ENCODE measurements at places on chromosomes 7 and 10.
A peak's percentile ranks its signal among the peaks of the same experiment; 100 is the strongest.

GRCh38 chr10:33082373-33082895 is 124.4 kb upstream of the ITGB1 start:
- no peak for DNase-seq

GRCh38 chr10:390449-391100 is 255.3 kb downstream of the ZMYND11 start:
- no peak for DNase-seq

DNA sequence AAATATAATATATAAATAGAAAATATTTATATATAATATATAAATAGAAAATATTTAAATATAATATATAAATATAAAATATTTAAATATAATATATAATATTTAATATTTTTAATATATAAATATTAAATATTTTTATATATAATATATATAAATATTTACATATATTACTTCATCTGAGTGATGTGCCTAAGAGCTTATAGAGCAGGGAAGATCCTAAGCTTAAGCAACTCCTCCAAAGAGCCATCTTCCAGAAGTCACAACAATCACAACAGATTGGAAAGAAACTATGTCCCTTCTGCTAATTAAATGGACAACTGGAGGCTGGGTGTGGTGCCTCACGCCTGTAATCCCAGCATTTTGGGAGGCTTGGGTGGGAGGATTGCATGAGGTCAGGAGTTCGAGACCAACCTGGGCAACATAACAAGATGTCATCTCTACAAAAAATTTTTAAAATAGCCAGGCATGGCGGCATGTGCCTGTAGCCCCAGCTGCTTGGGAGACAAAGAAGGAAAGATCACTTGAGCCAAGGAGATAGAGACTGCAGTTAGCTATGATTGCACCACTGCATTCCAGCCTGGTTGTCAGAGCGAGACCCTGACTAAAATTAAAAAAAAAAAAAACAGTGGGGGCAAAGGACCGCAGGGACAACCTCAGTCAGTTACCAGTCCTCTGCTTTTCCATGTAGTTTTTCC is 198.7 kb downstream of the SKIDA1 start:
- DNase-seq: no peak

DNA sequence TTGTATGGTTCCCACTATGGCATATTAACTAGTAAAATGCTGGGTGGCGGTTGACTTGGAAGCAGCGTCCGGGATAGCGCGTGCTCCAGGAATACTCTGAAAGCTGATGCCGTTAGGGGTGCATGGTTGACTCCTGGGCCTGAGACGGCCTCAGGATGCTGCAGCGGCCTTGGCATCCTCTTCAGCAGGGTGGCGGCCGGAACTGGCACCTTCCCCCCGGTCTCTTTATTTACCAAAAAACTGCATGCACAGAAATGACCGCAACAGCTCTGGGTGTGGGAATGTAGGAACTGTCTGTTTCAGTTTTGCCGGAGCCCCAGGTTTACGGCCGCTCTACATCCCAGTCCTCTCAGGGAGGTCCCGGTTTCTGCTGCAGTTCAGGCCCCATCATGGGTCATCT is 28.8 kb downstream of the PFKP start:
- peak; percentile 32 for DNase-seq

DNA sequence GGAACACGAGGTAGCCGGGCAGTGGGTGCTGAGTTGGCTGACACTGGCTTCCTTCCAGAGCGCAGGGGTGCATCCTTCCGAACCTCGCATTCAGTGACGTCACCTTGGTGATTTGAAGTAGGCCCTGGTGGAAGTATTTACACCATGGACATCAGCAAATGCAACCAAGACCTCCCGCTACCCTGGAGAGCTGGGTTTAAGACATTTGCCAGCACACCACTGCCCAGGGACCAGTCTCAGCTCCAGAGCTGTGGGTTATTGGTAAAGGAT is 106.4 kb upstream of the GPR26 start:
- DNase-seq: no peak

- DNase-seq: no peak
Observed at GRCh38 chr10:71135236-71135635, 77.1 kb upstream of the UNC5B start.

- no peak for DNase-seq
Observed at GRCh38 chr10:98029149-98030092, 1.0 kb downstream of the CRTAC1 start.

DNA sequence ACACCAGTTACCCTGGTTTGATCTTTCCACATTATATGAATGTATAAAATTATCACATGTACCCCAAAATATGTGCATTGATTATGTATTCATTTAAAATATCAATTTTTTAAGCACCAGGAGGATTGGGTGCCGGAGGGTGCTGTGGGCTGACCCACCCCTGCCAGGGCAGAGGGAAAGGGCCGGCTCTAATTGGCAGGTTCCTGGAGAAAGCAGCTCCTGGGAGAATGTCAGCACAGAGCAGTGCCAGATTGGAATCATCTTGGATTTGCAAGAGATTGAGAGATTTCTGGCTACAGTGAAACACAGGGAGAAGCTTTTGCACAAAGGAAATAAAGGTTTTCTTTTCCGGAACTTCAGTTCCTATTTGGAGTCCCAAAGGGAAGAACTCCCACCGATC is 264.4 kb upstream of the TCERG1L start:
- no peak for DNase-seq

DNA sequence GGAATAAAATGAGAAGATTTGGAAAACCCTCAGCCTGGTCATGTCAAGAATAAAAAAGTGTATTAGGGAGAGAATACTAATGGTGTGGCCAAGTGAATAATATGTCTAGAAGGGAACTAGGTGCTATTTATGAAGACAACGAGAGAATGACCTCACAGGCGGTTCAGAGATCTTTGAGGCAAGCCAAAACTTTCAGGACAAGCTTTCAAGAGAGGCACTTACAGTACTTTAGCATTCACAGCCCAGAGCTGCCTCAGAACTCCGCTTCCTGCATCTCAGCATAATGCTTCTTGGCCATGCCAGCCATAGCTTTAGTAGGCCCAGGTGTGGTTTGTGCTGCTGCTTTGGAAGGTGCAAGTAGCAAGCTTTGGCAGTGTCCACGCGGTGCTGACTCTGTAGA is 37.2 kb upstream of the CCDC7 start:
- no peak for DNase-seq

GRCh38 chr10:89314676-89315075 is 12.8 kb downstream of the IFIT2 start:
- no peak for DNase-seq

- no peak for DNase-seq
Observed at GRCh38 chr10:12622016-12622415, 272.7 kb downstream of the CAMK1D start.

DNA sequence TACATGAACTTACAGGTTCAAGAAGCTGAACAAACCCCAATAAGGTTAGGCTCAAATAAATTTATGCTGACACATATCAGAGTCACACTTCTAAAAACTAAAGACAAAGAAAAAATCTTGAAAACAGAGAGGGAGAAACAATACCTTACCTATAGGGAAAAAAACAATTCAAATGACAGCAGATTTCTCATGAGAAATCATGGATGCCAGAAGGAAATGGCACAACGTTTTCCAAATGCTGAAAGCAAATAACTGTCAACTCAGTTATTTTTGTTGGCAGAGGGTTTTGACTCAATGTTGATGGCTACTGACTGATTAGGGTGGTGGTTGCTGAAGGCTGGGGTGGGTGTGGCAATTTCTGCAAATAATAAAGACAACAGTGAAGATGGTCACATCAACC is 239.4 kb downstream of the ARHGAP12 start:
- DNase-seq: no peak

- no peak for DNase-seq
Observed at GRCh38 chr10:116716381-116716780, 26.0 kb downstream of the HSPA12A start.

DNA sequence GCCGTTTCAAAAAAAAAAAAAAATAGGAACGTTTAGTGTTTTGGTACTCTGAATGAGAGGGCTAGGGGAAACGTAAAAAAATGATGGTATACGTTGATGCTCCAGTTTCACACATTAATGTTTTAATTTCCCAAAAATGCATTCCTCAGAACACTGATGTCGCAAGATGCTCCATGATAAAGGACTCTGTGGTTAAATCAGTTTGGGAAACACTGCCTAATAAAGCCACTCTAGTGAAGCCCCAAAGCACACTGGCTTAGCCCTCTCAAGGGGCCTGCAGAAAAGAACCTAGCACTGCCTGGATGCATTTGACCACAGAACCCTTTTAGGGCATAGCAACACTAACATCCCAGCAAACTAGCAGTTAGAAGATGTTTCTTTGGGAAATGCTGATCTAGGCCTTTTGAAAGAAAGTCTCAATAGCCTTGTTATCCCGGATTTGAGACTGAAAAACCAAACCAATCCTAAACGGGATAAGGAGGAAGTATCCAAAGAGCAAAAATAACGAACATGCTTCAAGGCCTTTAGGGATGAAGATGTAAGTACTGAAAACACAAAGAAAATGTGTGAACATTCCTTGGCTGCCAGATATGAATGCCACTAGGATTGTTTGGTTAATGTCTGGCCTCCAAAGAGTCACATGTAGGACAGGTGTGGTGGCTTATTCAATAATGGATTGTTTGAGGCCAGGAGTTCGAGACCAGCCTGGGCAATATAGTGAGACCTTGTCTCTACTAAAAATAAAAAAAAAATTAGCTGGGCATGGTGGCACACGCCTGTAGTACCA is 11.0 kb downstream of the DLG5 start:
- no peak for DNase-seq

- no peak for DNase-seq
Observed at GRCh38 chr7:158495216-158495615, 92.4 kb downstream of the PTPRN2 start.

DNA sequence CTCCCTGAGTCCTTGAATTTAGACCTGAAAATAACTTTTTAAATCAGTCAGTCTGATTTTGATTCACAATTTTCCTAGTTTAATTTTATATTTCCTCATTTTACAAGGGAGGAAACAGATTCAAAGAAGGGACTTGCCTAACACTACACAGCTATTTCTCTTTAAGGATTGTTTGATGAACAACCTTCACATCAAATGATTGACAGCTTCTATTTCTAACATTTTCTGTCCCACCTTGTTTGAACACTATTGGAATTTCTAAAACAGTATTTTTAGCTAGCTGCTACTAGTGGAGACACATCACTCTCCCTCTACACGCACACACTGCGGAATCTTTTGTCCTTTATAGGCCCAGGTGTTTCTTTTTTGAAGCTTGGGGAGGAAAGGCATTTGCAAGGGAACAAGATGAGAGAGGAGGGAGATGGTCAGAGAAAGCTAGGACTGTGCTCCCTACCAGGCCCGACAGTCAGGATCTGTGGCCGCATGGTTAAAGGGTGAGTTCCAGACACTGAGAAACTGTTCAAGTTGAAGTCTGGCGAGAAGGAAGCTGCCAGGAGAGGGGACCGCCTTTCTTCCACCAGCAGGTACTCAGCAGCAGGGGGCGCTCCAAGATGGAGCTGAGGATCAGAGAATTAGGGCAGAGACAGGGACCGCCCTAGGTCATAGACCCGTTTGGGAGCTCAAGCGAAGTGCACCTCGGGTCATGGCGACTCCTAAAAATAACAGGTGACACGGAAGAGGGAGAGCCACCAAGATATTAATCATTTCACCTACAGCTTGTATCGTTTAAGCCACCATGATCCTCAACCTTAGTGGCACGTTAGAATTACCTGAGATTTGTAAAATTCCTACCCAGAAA is 49.7 kb downstream of the DNAJC12 start:
- peak; percentile 38 for DNase-seq

GRCh38 chr10:86321568-86321967 is 45.0 kb downstream of the GRID1 start:
- no peak for DNase-seq

DNA sequence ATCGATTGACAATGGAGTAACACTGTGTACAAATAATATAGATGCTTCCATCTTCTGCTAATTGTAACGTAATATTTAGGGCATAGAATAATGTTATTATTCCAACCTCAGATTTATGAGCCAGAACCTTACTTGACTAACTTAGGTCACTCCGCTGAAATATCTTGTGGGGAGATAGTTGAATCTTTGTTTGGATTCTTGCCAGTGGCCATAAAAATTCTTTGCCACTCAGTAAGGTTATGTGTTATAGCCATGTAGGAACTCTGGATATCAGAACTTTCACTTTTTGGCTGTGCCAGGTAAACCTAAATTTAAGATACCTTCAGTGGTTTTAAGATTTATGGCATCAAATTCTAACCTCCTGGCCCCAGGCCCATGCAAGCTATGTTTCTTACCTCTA is 197.6 kb downstream of the WDR11 start:
- no peak for DNase-seq

- no peak for DNase-seq
Observed at GRCh38 chr7:14765731-14766130, 136.8 kb downstream of the DGKB start.
